Stimulated activated CD8-positive, alpha-beta memory T cell treated with anti-CD3 and anti-CD28 coated beads, Interleukin-15, amount 100 ng/mL, for 24 hours (primary cell): ENCODE measurements at places on chromosomes 12 and 14.

GRCh38 chr12:52291267-52291935 lies at the start of gene KRT81:
Gene KRT81, minus strand, starts transcription at chr12:52291534. Its CDS starts 69 bp downstream, at chr12:52291465.
- no peak for DNase-seq

- no peak for DNase-seq
Observed at GRCh38 chr12:120951-121350, 54.4 kb downstream of the IQSEC3 start.

DNA sequence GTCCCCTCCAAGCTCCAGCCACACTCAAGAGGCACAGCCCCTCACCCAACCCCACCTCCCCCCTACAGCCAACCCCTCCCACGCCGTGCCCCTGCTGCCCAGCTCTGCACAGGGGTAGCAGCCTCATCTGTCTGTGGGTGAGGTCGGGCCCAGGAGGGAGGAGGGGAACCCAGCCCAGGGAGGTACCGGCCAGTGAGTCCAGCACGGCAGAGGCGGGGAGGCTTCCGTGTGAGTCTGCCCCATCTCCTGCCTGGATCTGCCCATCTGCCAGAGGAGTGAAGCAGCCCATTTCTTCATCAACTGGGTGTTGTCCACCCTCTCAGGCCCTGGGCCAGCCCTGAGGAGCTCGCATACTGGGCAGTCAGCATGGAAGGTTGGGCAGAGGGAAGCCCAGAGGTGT lies 54.2 kb downstream of the CCNK start:
- DNase-seq = no peak

DNA sequence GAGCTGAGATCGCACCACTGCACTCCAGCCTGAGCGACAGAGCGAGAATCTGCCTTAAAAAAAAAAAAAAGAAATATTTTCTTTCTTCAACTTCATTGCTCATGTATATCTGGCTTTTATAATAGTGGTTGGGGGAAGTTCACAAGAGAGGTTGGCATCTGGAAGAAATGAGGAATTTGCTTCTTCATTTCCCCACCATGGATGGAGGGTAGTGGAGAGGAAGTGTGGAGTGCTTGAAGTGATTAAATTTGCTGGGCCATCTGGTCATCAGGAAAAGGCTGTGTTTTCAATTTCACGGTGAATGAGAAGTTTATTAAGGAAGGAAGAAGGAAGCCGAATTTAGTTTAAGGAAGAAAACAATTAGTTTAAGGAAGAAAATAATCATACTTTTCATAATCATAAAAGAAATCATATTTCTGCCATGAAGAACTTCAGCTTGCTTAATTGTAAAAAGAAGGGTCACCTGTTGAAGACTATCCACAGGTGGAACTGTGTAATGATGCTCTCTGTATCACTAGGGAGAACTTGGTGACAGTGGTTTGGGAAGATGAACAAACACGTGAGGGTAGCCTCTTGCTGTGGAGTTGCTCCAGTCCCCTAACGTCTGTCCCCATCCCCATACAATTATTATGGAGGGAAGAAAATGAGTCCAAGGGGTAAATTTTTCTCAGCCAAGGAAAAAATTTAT lies 197.3 kb upstream of the ARHGAP5 start:
- DNase-seq = no peak

DNA sequence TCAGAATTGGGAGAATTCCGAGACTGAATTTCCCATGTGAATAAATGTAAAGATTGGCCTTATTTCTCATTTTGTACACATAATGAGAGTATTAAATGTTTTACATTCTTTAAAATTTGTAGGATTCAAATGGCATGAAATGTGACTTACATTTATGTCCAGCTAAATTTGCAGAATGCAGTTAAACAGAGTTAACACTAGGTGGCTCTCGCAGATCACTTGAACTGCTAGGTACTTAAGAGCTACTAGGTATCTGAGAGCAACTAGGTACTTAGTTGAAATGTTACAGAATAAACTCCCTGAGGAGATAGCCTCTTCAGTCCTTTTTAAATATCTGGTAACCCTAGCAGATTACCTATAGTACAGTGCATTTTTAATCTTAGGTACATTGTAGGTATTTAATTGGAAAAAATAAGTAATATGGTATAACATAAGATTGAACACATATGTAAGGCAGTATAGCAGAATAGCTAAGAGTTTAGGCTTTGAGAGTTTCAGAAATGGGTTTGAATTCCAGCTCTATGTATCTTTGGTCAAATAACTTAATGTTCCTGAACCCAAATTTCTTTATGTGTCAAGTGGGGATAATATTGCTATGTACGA lies 73.8 kb downstream of the KIAA0586 start:
- DNase-seq = no peak

DNA sequence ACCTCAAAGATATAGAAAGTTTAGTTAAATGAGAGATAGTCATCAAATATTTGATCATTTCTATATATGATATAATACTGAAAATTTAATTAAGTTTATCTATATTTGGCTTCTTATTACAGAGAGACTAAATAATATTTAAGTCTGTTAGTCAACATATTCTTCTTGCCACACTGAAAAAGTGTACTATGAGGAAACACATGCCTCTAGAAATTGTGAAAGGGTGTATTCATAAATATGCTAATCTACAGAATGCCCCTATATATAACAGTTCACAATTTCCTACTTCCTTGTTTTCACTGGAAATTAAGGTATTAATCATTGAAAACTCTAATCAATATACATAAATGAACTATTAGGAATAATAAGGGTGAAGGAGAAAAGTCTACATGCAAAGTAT lies 31.4 kb upstream of the ETV6 start:
- no peak for DNase-seq

DNA sequence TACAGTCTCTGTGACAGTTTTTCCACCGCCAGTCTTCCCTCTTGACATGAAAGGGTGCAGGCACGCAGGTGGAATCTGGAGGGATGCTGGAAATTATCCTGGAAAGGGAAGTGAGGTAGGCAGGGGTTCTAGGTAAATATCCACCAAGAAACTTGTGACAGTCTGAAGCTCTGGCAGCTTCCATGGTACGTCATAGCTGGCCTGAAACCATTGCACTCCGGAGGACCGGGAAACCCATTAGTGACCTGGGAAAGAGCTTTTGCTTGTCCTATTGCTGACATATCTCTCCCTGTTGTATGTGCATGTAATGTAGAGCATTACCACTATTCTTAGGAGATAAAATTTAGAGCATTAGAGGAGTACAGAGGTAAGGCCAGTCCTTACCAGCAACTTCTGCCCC lies 275.9 kb downstream of the EGLN3 start:
- DNase-seq = no peak

GRCh38 chr12:1350055-1350933 lies 244.1 kb downstream of the FBXL14 start:
- no peak for DNase-seq

DNA sequence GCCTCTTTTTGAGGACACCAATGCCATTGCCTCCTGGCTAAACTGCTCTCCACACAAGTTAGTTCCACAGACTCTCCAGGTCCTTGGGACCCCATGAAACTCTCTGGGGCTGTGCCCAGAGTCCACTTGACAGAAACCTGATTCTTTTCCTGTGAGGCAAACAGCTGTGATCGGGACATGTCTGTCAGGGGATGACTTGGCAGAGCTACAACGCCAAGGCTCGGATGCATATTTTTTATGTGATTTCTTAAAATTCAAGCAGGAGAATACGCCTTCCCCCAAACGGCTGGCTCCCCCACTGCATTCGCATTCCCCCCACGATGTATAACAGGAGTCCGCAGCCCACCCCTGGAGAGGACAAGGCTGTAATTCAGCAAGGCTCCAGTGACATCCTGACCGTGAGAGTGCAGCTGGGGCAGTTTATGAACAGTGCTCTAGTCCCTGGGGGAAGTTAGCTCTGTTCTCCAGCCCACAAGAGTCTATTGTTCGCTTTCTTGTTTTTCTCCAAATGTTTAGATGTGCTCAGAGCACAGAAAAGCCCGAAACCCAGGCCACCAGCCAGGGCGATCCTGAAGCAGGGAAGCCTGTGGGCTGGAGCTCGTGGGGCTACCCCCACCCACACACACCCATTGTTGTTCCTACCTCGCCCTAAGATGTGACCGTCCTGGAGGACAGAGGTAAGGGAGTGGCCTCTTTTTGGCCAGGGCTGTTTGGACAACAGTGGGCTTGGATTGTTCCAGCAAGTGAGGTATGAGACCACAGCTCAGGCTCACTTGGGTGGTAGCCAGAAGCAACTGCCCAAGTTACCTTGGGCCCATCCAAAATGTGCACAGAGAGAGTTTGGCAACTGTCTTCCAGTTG lies 159.5 kb downstream of the ZFP36L1 start:
- no peak for DNase-seq

DNA sequence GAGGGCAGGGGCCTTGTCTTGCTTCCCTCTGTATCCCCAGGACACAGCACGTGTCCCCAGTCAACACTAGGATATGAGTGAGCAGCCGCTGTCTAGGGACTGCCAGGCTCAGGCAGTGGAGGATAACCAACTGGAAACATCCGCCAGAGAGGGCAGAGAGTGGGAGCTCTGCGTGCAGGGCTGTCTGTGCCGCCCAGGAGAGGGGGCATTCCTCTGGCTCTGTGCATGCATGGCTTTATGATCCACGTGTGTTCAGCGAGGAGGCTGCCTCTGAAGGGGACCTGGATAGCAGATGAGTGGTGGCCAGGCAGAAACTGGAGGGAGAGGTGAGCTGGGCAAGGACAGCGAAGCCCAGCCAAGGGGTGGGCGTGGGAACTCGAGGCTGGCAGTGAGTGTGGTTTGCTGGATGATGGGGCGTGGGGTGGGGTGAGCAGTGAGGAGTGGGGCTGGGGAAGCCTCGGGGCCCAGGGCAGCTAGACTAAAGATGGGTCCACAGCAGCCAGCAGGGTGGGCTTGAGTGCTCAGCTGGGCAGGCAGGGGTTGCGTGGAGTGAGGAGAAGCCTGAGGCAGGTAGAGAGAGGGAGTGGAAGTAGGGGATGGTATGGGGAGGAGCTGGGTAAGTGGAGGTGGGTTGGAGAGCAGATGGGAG lies 72.9 kb downstream of the PRIMA1 start:
- DNase-seq = no peak

DNA sequence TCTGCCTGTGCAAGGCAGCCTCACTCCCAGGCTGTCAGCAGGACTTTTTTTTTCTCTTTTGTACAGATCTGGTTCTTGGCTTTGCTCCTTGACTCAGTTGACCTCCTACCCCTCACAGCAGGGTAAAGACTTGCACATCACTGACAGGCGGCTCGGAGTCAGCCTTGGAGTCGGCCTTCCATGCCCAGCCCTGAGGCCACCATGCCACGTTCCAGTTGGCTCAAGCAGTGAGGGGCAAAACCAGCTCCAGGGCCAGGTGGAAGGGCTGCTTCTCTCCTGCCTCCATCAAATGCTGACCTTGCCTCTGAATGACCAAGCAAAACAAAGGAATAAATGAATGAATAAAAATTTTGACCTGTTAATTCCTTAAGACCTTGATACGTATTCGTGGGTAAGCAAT lies 27.6 kb downstream of the JAG2 start:
- DNase-seq = no peak

- DNase-seq = no peak
Observed at GRCh38 chr12:60539592-60539991, 943.8 kb downstream of the SLC16A7 start.

GRCh38 chr12:112130441-112130998 lies 5.2 kb downstream of the TRAFD1 start:
- DNase-seq = no peak

GRCh38 chr12:120072472-120073249 lies 43.9 kb downstream of the RAB35 start:
- DNase-seq = no peak

GRCh38 chr12:116037941-116038837 lies 239.3 kb downstream of the MED13L start:
- no peak for DNase-seq

- no peak for DNase-seq
Observed at GRCh38 chr14:63642656-63643382, 1.1 kb upstream of the WDR89 start.

DNA sequence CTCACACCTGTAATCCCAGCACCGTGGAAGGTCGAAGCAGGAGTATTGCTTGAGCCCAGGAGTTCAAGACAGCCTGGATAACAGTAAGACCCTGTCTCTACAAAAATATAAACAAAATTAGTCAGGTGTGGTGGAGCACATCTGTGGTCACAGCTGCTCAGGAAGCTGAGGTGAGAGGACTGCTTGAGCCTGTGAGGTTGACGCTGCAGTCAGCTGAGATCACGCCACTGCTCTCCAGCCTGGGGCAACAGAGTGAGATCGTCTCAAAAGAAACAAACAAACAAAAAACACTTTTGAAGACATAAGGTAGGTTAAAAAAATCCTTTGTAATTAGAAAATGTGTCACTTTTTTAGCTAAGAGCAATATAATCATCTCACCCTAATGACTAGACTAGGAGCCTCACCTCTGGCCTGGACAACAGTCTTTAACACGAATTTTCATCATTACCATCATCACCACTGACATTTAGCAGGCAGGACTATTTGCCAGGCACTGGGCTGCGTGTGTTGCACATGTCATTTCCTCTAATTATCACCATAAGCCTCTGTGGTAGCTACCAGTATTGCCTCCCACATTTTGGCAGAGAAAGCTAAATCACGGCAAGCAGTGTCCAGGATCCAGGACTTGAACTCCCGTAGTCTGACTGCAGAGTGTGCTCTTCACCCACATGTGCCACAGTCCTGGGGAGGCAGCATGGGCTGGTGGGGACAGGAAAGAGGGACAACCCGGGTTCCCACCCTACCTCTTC lies 4.6 kb upstream of the SYCP3 start:
- no peak for DNase-seq

- DNase-seq = no peak
Observed at GRCh38 chr14:97851428-97851995, 1054.3 kb downstream of the VRK1 start.

- no peak for DNase-seq
Observed at GRCh38 chr12:79983492-79983891, 48.6 kb upstream of the PPP1R12A start.

DNA sequence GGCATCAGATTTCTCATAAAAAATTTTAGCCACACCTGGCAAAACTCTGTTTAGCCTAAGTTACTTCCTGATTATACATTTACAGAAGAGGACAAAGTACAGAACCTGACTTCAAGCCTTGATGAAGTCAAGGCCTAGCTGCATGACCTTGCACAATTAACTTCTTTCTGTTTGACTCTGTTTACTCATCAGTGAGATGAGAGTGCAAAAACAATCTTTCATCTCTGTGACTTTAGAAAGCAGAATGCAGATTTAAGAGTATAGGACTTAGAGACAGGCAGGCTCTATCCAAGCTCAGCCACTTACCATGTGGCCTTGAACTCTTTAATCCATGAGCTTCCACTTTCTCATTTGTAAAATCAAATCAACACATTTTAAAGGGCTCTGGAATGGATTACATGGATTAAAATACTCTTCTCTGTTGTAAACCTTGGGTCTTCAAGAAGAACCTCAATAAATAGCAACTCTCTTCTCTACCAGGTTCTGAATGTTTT lies 1178.9 kb downstream of the FLRT2 start:
- DNase-seq = no peak
